Sigmoid colon (tissue), 7 donors: ENCODE measurements at places on chromosomes 7 and 10.

- no peak for DNase-seq
These were observed 286.5 kb downstream of the PTEN start for GRCh38 chr10:88149906-88150305.

DNA sequence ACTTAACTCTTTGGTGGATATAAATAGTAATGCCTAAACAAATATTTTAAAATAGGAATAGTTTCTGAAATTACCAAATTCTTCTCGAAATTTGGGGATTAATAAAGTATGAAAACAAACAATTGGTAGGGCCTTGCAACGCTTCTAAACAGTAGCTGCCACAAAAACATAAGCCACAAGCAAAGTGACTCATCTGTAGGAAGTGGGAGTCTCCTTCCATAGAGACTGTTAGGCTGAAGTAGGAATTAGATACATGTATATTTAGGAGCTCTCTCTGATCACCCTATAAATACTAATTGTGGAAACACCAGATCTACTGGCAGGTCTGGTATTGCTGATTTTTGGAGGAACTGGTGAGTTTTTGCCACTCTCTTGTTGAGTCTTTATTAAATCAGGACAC is 5.7 kb upstream of the LMOD2 start:
- DNase-seq, result no peak

DNA sequence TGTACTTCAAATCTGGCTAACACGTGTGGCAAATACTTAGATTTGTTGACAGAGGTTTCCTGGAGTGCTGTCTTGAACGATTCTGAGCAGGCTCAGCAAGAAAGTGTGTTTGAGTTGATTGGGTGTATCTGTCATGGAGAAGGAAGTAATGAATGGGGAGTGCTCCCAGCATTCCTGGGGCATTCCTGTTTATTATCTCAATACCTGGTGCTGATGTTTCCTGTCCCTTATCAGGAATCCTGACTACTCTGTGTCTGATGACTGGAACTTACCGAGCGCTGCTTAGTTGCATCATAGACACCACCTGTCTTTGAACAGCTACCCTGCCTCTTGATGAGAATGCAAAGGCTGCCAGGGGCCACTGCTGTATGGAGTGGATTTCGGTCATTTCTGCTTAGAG is 41.0 kb upstream of the TMEM248 start:
- DNase-seq, result no peak

- DNase-seq, result no peak
These were observed 85.8 kb downstream of the SNX13 start for GRCh38 chr7:17854261-17855047.

DNA sequence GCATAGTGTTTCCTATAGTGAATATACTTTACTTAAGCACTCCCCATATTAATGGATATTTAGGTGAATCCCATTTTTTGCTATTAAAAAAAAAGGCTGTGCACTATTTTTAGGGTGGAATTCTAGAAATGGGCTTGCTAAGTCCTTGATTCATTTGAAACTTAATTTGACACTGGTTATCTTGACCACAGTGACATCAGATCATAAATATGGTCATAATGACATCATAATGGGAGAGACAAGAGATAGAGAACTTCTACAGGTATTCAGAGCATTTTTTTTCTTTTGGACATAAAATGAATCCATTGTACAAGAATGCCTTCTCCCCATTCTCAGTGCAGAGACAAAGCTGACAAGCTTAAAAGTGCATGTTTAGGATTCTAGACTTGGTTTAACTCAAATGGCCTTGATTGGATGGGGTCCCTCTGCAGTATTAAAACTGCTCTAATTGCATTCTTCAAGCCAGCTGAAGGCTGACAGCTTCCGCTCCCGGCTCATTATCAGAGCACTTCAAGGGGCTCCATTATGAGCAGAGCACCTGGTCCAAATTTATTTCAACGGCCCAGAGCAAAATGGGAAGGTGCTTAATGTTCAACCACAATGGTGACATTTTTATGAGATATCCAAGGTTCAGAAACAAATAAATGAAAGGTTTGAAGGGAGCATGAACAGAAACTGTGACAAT is 104.8 kb downstream of the JAZF1 start:
- DNase-seq, result no peak
